Skin of body (tissue), 3 donors: ENCODE measurements at places on chromosomes 4 and X.

DNA sequence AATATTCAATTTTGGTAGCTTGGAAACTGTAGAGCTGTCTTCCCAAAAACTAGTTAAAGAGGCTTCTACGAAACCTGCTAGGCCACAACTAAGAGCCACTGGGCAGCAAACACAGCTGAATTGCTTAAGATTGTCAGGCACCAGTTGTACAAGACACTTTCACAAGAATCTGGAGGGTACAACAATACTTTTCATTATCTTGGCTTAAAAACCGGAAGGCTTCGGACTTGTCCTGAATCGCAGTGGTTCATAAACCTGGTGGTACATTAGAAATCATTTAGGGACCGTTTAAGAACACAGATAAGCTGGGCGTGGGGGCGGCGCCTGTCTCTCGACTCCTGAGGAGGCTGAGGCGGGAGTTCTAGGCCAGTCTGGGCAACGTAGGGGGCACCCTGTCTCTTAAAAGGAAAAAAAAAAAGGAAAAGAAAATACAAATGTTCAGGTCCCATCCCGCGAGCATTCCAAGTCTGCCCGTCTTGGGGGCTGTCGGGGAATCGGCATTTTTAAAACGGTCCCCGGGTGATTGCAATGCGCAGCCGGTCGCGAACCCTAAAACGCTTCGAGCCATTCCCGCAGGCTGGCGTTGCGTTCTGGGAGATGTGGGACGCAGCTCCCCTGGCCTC is 763 bp downstream of the PYURF start:
- DNase-seq: no peak

DNA sequence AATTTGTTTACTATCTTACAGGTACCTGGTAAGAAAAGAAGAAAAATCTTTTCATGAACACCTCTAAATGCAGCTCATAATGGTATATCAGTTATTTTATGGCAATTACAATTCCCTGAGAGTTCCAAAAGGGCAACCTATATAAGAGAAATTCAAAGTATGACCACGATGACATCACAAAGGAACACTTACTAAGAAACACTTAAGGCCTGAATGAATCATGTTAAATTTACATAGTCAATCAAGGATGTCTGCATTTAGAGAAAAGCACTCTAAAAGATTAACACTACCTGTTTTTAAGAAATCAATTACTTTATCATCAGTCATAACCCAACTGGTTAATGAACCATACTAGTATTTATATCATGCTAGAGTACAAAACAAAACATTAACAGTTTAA is 63.9 kb downstream of the LCORL start:
- no peak for DNase-seq

- DNase-seq: no peak
Observed at GRCh38 chr4:12145768-12146167, 717.1 kb upstream of the HS3ST1 start.

DNA sequence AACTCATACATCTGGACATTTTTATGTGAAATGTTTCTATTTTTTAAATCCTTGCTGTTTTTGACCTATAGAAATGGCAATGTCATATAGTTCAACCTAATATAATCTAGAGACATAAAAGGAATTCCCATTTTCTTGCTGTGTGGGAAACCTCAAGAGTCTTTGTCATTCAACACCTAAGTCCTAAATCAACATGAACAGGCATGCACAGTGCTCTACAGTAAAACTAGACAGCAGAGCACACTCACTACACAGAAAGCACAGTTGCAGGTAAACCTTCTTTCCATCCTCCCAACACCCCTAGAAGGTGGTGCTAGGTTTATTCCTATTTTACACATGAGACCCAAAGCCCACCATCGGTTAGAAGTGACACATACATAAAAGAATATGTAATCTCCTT is 79.1 kb upstream of the C1QTNF7 start:
- DNase-seq: no peak

- no peak for DNase-seq
Observed at GRCh38 chr4:138279286-138279685, 37.1 kb upstream of the SLC7A11 start.

- DNase-seq: no peak
Observed at GRCh38 chrX:9765072-9765736, 443 bp downstream of the GPR143 start.

DNA sequence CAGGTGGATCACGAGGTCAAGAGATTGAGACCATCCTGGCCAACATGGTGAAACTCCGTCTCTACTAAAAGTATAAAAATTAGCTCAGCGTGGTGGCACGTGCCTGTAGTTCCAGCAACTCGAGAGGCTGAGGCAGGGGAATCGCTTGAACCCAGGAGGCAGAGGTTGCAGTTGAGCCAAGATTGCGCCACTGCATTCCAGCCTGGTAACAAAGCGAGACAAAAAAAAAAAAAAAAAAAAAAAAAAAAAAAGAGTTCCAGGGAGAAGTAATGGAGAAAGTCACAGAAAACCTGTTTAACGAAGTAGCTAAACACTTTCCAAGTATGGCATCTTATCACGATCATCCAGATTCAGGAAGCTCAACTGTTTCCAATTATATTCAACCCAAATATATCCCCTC is 10.9 kb downstream of the KLHL4 start:
- no peak for DNase-seq

DNA sequence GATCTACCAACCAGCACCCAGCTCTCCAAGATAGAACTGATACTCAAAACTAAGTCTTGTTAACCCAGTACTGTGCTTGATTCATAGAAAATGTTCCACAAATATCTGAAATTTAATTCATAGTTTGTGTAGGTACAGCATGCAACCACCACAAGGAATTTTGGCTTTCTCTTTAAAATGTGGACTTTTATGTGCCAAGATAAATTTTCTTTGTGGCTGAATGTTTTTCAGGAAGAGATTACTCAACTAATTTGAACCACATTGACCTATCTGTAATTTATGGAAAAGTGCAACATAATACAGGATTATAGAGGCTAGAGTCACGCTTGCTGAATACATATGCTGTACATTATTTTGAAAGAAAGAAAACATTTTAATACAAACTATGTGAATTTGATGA is 730.8 kb downstream of the IL1RAPL1 start:
- peak; percentile 0 for DNase-seq

GRCh38 chrX:38746102-38746501 is 55.2 kb upstream of the MID1IP1 start:
- no peak for DNase-seq

DNA sequence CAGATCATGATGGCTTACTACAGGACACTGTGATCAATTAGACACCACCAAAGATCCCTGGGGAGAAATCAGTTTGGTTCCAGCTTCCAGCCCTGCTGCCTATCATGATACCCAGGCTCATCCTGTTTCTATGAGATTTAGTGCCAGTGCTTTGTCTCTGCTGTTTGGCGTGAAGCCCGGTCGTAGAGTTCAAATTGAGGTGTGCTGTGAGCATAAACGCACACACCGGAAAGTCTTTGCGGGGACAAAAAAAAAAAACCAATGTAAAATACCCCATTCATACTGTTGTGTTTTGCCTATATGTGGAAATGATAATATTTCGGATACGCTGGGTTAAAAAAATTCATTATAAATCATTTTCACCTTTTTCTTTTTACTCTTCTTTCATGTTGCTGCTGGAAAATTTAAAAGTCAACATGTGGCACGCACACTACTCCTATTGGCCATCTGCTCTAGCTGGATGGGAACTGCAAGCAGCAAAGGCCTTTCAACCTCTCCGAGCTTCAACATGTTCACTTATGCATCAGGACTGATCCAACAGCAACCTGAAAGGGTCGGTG is 607 bp upstream of the DKC1 start:
- DNase-seq: no peak

DNA sequence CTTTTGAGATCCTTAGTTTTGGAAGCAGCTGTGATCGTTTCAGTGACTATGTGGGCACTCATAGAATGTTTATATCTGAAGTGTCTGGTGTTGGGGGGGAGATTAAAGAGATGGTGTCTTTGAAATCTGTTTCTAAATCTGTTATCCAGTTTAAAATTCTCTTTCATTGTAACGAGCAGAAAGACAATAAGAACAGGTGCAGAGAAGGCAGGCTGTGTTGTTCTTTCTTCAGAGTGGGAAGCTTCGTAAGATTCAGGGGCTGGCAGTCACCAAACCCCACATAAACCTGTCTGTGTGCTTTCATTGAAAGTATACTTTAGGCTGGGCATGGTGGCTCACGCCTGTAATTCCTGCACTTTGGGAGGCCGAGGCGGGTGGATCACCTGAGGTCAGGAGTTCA is 16.3 kb upstream of the DHRSX start:
- no peak for DNase-seq

- no peak for DNase-seq
Observed at GRCh38 chrX:27953171-27953570, 28.1 kb downstream of the DCAF8L1 start.

GRCh38 chrX:50430917-50431575 is 39.6 kb downstream of the DGKK start:
- DNase-seq: no peak

- no peak for DNase-seq
Observed at GRCh38 chr4:29319663-29320340, 1400.4 kb upstream of the PCDH7 start.

DNA sequence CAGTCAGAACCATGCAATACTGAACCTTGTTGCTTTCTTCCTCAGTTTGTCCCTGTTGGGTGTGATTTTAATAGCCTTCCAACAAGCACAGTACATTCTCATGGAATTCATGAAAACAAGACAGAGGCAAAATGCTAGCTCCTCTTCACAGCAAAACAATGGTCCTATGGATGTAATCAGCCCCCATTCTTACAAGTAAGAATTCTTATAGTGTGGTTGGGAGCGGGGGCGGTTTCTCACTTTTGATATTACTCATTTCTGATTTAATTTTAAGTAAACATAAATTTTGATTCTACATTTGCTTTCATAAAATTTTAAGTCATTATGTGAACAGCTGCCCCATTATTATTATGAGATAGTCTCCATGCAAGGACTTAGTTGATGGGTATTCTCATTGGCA is 80.8 kb upstream of the TLR2 start:
- DNase-seq: no peak

DNA sequence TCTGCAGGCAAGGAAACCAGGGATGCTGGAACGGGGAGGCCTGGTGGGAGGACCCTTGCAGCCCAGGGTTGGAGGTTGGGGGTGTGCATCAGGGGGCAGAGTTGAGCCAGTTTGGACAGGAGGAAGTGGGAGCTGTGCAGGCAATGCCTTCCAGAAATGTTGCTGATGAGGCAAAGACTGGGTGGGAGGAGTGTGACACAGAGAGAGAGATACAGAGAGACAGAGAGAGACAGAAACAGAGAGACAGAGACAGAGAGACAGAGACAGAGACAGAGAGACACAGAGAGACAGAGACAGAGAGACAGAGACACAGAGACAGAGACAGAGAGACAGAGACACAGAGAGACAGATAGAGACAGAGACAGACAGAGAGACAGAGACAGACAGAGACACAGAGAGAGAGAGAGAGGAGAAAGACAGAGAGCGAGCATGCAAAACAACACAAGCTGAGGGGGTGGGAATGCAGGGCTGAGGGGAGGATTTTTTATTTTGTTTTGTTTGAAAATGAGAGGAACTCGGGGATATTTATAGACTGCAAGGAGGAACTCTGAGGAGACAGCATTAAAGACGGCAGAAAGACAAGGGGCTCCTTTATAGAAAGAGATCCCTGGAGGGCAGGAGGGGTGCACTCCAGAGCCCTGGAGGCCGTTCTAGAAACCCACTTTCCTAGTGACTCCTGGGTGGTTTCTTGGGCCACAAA is 1.9 kb upstream of the HAUS3 start:
- no peak for DNase-seq

GRCh38 chr4:67779631-67780030 is 25.4 kb upstream of the GNRHR start:
- DNase-seq: no peak

GRCh38 chr4:4339504-4340085 is 47.3 kb upstream of the NSG1 start:
- DNase-seq: no peak

- DNase-seq: no peak
Observed at GRCh38 chr4:125016892-125017299, 297.9 kb upstream of the FAT4 start.

- peak; percentile 65 for DNase-seq
Observed at GRCh38 chr4:41346306-41347061, 89.8 kb downstream of the UCHL1 start.

DNA sequence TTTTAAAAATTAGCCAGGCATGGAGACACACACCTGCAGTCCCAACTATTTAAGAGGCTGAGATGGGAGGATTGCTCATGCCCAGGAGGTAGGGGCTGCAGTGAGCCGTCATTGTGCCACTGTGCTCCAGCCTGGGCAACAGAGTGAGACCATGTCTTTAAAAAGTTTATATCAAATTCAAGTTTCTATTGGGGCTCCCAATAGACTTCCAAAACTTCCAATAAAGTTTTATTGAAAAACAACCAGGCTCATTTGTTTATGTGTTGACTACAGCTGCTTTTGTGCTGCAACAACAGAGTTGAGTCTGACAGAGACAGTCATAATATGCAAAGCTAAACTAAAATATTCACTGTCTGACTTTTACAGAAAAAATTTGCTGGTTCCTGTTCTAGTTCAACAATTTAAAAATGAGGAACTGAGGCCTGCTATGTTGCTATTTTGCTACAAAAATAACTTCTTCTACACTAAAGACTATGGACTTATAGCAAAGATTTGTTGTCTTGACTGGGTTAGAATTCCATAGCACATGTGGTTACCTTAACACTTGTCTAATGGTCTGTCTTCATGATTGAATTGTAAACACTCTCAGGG is 63.3 kb upstream of the RELL1 start:
- DNase-seq: no peak

GRCh38 chr4:41400296-41400695 is 137.7 kb upstream of the LIMCH1 start:
- no peak for DNase-seq

DNA sequence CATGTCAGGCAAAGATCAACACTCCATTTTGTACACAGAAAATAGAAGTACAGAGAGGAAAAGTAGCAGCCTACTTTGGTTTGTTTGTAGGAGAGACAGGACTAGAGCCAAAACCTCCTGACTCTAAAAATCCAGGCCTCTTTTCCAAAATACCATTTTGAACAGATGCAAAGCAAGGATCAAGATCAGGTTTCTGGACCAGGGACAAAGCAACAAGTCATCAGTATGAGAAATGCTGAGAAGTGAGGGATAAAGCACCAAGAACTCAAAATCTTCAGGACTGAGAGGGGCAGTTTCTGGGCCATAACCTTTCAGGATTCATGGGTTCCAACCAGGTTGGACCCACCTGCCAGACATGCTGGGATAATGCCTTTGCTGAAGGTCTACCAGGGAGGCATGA is 36.6 kb upstream of the MBTPS2 start:
- no peak for DNase-seq

GRCh38 chr4:107837776-107838618 is 13.3 kb downstream of the SGMS2 start:
- no peak for DNase-seq

- no peak for DNase-seq
Observed at GRCh38 chr4:74487771-74488170, 42.8 kb downstream of the AREG start.
